Aortic smooth muscle cell (primary cell): ENCODE measurements at places on chromosomes 5 and 9. TPM values are rescaled to one million over a fixed set of nuclear protein-coding genes. Genes with fewer than 3 reads are reported as not detected.

The ADAMTSL2 gene
- total RNA-seq, result 0.06 and 0.79 TPM in 2 replicates

The SPOCK1 gene
- 50.3 and 224 TPM in 2 replicates for total RNA-seq

The OTP gene
- total RNA-seq, result not detected in 2 replicates

The NDUFA8 gene
- 31.5 and 39.6 TPM in 2 replicates for total RNA-seq

The FOXD4L3 gene
- total RNA-seq, result 0.13 TPM in 1 of 2 replicates, not detected in the other

The KCNV2 gene
- total RNA-seq, result not detected in 2 replicates

The HAVCR2 gene
- total RNA-seq, result 0.26 and 0.56 TPM in 2 replicates

The SYK gene
- total RNA-seq, result under 0.01 TPM in 1 of 2 replicates, not detected in the other

The LHX3 gene
- not detected in 2 replicates for total RNA-seq
